Astrocyte of the hippocampus (primary cell): ENCODE measurements at places on chromosomes 2 and 18.

DNA sequence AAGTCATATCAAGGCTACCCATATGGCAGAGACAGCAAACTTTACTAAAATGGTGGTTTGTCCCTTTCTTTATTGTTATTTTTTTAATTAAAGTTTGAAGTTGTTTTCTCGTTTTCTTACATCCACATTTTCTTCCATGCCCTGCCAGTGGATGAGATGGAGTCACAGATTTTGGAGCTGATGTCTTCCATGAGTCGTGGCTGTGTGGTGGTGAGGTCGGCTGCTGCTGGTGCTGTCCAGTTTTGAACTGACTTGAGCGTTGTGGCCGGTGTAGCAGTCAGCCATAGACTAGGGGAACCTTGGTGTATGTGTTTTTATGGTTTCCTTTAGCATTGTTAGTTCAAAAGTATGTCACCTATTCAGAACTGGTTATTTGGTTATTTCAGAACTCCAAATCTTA lies 182.8 kb downstream of the SH3RF3 start:
- DNase-seq = no peak

- DNase-seq = no peak
Measured at GRCh38 chr2:216880509-216881184, 20.8 kb upstream of the TNP1 start.

- DNase-seq = no peak
Measured at GRCh38 chr18:34624551-34624950, 85.5 kb upstream of the DTNA start.

GRCh38 chr18:72986103-72986502 lies 118.3 kb upstream of the NETO1 start:
- no peak for DNase-seq

DNA sequence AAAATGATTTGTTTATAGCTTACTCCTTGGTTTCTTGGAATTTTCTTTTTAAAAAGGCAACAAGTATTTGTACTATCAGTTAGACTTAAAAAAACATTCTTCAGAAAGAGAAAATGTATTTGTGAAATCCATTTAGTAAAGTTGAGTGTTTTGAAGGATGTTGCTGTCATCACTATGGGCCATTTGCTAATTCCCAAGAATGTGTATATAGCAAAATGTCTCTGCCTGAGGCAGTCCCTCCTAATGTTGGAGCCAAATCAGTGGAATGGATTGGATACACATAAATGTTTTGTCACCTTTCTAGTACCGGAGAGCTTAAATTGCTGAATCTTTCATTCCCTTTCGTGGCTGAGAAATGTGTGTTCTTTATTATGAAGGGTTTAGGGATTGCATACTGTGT lies 890.2 kb upstream of the ZEB2 start:
- no peak for DNase-seq

DNA sequence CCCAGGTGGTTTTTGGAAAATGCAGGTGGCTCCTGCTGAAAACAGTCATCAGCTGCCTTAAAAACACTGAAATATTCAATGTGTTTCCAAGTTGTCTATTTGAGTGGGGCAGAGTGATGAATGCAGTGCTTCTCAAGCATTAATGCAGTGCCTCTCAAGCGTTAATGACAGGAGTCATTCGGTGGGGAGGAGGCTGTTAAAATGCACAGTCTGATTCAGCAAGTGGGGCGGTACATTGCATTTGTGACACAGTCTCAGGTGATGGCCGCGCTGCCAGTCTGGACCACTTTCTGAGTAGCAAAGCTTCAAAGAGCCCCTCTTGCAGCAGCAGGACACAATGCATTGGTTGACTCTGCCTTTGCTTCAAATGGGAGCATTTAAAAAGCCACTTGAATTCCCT lies 231.4 kb upstream of the RGPD4 start:
- DNase-seq = no peak

- no peak for DNase-seq
Measured at GRCh38 chr2:172845028-172845630, 109.5 kb downstream of the RAPGEF4 start.

GRCh38 chr2:137535897-137536296 lies 428.4 kb upstream of the HNMT start:
- peak; percentile 2 for DNase-seq

GRCh38 chr2:5913711-5914395 lies 221.7 kb downstream of the SOX11 start:
- DNase-seq = no peak

DNA sequence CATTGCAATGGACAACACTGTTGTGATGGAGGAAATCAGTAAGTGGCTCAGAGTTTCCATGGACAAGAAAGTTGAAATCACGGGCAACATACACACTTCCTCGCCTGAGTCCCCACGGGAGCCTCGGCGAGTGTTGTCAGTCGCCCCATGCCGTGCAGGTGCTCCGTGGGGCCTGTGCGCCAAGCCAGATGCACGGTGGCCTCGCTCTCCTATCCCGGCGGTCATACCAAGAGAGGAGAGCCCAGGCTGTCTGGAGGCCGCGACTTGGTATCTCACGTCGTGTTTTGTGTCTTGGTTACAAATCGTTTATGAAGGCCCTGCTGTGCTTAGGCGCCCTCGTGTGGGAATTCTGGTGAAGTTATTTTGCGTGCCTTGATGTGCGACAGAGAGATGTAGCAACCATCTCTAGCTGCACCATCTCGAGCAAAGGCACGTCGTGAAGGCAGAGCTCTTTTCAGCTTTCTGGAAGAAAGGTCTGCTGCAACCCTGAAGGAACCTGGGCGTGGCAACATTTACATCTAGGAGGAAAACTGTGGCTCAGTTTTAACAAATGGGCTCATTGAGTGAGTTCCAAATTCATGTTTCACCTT lies 21.8 kb downstream of the ATG4B start:
- DNase-seq = peak; percentile 85

DNA sequence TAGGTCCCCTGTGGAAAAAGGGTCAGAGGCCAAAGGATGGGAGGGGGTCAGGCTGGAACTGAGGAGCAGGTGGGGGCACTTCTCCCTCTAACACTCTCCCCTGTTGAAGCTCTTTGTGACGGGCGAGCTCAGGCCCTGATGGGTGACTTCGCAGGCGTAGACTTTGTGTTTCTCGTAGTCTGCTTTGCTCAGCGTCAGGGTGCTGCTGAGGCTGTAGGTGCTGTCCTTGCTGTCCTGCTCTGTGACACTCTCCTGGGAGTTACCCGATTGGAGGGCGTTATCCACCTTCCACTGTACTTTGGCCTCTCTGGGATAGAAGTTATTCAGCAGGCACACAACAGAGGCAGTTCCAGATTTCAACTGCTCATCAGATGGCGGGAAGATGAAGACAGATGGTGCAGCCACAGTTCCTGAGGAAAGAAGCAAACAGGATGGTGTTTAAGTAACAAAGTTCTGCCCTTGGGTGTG lies 165.8 kb downstream of the RPIA start:
- DNase-seq = no peak

GRCh38 chr2:95314964-95315611 lies 17.9 kb downstream of the KCNIP3 start:
- DNase-seq = peak; percentile 77

- DNase-seq = no peak
Measured at GRCh38 chr2:128520791-128521190, 202.1 kb upstream of the HS6ST1 start.

DNA sequence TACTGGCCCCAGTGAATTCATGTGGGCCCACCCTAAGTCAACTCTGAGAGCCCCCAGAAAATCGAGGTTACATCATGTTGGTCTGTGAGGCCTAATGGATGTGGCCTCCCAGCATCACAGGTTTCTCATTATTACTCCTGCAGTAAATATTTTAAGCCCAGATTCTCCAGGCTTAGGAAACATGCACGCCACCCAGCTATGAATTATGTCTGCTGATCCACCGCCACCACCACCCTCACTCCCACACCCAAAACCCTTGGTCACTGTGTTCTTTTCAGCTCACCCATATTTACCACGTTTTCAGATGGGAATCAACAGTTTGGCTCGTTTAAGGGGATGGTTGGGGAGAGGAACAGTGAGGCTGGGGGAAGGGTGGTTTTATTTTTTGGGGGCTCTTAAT lies 128.6 kb downstream of the NCK2 start:
- DNase-seq = no peak

DNA sequence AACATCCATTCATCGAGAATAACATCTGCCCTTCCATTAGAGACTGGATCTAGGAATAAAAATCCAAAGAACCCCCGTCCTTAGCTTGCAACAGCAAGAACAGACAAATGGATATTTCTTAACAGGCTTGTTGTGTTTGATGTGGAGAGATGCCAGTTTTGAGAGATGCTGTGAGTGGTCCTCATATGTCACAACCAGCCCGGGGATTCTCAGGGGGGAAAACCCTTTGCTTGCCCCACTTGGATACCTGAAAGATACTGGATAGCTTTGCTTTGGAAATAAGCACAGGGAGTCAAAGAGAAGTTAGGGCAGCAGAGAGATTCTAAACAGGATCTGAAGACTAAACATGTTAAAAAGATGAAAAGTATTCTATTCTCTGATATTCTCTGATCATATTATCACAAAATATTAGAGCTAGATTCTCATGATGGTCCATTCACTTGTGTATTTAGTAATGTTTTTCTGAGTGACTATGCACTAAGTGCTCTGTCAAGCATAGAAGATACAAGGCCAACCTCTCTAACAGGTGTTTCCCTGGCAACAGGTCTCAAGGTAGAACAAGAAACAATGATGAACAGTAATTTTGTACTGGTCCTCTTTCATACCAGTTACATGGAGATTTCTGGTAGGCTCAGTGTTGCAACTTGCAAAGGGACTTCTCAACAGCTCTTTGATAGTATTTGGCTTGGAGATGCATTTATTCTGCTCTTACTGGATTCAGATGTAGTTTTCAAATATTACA lies 348.2 kb downstream of the MYCN start:
- DNase-seq = no peak

GRCh38 chr2:58512878-58513277 lies 271.8 kb upstream of the FANCL start:
- no peak for DNase-seq

GRCh38 chr2:143830476-143830875 lies 689.4 kb downstream of the ZEB2 start:
- no peak for DNase-seq

GRCh38 chr2:26196683-26197418 lies 24.0 kb downstream of the GAREM2 start:
- DNase-seq = no peak

GRCh38 chr2:148342086-148342485 lies 302.5 kb upstream of the EPC2 start:
- DNase-seq = no peak

DNA sequence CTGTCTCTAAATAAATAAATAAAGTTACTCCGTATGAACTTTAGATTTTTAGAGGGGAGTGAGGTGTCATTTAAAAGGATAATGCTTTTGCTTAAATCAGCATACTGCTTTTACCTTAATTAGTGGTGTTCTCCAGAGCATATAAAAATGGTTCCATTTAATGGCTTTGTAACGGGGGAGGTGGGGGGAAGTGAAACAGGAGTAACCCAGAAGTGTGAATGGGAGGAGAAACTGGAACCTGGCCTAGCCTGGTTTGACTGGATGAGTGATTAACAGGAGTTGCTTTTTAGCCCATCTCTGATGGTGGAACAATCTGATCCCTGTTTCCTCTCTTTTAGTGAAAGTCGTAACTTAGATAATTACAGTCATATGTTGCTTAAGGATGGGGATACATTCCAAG lies 1.6 kb downstream of the CNDP2 start:
- no peak for DNase-seq

DNA sequence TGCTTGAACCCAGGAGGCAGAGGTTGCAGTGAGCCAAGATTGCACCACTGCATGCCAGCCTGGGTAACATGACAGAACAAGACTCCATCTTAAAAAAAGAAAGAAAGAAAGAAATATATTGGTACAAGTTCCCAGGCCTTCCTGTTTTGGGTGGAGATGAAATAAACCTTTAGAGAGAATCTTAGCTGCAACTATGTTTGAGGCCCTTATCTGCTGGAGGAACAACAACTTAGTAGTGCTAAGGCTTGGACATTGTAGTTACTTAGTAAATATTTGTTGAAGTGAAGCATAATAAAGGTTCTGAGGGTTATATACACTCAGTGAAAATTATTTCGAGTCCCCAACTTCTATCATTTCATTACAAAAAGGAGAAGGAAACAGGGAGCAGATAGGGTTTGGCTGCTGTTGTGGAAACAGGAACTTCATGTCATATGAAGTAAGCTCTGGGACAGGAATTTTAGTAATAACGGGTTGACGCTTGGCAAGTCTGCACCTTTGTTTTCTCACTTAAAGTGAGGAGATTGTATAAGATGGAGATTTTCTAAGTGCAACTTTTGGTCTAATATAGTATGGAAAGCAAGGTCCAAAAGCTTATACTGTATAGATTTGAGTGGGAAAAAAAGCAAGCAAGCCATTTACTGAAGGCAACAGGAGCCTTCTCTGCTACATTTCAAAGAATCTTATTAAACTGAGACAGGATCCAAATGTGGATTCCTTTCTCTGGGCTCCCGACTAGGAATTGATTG lies 40.0 kb upstream of the AGPS start:
- no peak for DNase-seq
